Psoas muscle (tissue), 8 donors: ENCODE measurements at places on chromosomes 11 and 22.
A peak's percentile ranks its signal among the peaks of the same experiment; 100 is the strongest.

DNA sequence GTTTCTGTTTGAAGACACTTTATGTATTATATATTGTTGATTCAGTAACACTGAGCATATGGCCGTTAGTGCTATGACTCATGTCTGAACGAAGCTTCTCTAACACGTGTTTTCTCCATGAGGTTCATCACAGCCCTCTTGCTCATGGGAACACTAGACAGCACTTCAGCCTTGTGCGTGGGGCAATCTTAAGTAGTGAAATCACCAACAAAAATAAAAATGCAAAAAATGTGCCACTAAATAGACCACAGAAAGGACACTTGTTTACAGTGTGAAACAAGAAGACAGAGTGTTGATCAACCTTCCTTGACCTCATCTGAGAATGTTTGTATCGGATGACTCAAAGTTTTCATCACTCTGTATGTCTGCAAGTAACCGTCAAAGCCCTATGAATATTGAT is 94.5 kb downstream of the FDX1 start:
- no peak for DNase-seq

DNA sequence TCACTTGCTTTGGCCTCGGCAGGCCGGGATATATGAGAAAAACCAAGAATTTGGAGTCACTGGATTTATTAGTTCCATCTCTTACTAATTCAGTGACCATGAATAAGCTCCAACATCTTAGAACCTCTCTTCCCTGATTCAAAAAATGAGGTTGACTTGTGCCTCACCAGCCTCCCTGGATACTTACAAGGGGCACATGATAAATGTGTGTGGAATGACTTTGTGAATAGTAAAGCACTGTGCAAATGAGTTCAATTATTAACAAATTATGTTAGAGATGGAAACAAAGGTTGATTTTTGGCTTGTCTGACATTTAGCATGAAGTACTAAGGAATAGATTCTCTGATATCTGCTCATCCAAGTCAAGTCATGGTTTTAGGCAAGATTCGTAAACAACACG is 104.1 kb downstream of the TRIM44 start:
- DNase-seq, result no peak

GRCh38 chr11:69361466-69361865 is 67.5 kb downstream of the MYEOV start:
- DNase-seq, result no peak

DNA sequence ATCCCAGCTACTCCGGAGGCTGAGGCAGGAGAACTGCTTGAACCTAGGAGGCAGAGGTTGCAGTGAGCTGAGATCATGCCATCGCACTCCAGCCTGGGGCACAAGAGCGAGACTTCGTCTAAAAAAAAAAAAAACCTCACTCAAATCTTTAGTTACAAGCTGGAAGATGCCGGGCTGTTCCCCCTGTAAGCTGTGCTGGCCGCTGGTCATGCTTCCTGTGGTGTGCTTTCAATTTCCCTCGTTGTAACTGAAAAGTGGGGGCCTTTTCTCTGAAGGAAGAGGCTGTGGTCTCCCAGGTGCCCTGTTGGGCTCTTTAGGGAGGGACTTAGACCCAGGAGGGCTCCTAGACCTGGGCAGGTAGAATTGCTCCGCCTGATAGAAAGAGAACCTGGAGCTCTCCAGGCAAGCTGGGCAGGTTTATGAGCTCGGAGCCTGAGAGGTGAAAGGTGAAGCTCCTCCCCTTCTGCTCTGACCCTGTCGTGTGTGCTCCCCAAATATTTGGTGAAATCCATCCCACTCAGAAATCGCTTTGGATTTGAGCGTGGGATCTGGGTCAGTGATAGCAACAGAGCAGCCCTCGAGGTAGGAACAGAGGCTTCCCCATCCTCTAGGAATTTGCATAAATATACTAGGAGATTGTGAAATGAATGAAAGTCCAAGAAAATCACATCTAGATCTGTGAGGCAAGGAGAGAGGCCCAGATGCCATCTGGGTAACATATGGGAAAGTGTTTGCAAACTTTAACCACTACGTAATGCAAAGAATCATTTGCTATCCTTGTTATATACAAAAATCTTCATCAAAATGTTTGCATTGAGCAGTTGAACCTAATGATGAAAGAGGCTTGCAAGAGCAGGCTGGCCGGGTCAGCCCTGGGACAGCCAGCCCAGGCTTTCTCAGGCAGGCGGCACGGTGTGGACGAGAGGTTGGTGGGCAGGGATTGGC is 154.3 kb downstream of the FBXO7 start:
- no peak for DNase-seq

DNA sequence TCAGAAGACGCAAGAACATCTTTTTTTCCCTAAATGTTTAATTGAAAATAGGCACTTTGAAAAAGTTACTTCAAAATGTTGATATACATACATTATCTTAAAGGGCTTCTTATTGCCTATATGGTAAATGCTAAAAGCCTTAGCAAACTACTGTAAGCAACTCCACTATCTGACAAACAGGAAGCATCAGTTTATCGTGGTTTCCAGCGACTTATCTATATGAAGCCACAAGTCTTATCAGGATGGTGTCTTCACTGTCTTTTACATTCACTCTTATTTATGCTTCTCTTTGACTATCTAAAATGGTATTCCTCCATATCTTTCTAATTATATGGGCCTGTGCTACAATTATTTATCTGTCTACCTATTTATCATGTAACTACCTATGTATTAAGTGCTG is 2091.9 kb downstream of the LRRC4C start:
- no peak for DNase-seq

DNA sequence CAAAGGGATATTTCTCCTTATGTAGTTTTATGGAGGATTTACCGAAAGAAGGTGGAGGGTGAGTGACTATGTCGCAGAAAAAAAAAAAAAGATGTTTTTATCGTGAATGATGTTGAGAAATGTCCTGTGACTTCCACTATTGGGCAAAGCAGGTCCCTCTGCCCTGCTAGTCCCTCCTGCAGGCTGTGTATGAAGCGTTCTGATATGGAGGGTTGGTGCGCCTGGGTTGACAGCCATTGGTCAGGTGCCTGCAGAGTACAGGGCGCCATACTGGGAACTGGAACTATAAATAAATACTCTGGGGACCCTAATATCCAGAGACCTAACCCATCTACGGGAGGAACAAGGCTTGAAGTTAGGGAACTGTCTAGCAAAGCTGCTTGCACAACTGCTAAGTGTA is 1.5 kb downstream of the IL17RA start:
- no peak for DNase-seq

DNA sequence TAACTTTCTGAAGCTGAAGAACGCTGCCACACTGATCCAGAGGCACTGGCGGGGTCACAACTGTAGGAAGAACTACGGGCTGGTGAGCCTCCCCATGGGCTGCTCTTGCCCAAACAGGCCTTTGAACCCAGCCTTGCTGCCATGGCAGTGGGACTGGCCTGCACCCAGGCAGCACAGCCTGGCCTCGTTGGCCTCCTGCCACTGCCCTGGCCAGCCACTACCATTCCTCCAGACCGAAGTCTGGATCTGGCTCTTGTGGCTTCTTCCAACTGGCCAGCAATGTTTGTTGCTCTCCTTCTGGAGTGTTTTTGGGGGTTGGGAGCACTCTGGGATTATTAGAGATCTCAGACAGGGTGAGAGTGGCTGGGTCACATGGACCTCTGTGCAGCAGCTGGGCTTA is 51.0 kb downstream of the MYO7A start:
- peak; percentile 51 for DNase-seq
